ENCODE measurements at places on chromosomes 7 and 10.

DNA sequence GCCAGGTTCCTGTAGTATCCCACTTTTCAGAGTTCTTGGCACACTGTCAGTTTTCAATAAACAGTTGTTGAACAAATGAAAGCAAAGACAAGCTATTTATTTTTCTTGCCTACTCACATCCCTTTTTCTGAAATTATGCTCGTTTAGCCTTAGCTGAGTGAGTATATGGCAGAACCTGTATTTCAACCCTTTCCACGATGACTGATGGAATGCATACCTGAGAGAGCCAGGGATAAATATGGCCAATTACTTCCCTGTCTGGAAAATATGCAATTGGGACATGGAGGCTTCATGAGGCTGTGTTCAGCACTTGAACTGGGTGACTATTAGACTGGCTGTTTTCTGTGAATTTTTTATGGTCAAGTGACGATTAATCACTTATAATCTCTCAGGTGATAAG is 144.5 kb upstream of the POT1 start:
- no peak for DNase-seq

GRCh38 chr7:123210986-123211385 is 11.2 kb upstream of the SLC13A1 start:
- no peak for DNase-seq

- no peak for DNase-seq
Measured at GRCh38 chr10:112960151-112960681, 10.2 kb downstream of the TCF7L2 start.

- no peak for DNase-seq
Measured at GRCh38 chr10:125158601-125159485, 1.5 kb downstream of the CTBP2 start.

DNA sequence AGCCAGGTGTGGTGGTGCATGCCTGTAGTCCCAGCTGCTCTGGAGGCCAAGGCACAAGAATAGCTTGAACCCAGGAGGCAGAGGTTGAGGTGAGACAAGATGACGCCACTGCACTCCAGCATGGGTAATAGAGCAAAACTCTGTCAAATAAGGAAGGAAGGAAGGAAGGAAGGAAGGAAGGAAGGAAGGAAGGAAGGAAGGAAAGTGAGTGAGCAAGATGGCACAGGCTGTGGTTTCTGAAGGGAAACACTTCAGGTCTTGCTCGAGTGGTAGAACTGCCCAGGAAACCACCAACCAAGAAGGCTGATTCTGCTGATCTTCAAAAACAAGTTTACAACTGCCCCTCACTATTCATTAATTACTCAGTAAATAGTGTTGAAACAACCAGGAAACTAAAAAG is 45.2 kb downstream of the EZH2 start:
- no peak for DNase-seq

DNA sequence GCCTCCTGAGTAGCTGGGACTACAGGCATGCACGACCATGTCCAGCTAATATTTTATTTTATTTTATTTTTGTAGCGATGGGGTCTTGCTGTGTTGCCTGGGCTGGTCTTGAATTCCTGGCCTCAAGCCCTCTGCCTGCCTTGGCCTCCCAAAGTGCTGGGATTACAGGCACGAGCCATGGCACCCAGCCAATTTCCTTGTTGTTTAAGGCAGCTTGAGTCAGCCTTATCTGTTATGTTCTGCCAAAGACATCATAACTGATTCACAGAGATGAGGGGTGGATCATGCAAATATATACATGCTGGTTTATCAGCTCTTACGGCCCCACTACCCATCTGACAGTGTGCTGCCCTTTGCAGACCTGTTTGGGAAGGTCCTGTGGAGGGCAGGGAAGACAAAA is 826.7 kb downstream of the TYW1 start:
- DNase-seq, result no peak

GRCh38 chr10:77611221-77611620 is 26.4 kb downstream of the KCNMA1 start:
- DNase-seq, result no peak

GRCh38 chr7:141301544-141301943 is 227.7 kb downstream of the TMEM178B start:
- DNase-seq, result no peak
